ENCODE measurements at places on chromosomes 1 and 21.
A peak's percentile ranks its signal among the peaks of the same experiment; 100 is the strongest.

DNA sequence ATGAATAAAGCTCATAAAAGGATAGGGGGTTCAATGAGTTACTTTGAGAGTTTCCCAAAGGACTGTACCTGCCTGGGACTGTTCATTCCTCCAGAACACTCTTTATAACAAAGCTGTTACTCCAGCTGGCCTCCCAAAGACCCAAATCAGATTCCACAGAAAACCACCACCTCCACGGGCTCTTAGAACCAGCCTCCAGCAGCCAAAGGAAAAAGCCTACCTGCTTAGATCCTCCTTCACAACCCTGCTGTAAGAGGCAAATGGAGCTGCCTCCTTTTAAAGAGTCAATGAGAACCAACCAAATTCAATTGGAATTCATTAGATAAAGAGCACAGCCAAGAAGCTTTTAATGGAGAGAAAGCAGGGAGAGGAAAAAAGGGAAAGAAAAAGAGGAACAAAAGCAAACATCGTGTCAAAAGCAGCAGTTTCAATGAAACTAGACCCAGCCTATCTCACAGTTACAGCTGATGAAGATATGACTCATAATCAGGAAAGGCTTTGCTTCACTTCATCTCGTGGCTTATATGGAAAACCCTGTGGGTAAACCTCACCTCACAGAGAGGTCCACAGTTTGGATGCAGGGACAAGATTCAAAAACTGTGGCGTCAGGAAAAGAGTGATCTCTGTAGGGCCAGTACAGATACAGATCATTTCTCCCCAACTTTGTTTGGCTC is 27.8 kb upstream of the FMO4 start:
- DNase-seq = no peak

- DNase-seq = no peak
Measured at GRCh38 chr1:110229348-110230001, 19.4 kb downstream of the KCNC4 start.

GRCh38 chr21:35257413-35257812 is 208.3 kb upstream of the RUNX1 start:
- DNase-seq = peak; percentile 68

DNA sequence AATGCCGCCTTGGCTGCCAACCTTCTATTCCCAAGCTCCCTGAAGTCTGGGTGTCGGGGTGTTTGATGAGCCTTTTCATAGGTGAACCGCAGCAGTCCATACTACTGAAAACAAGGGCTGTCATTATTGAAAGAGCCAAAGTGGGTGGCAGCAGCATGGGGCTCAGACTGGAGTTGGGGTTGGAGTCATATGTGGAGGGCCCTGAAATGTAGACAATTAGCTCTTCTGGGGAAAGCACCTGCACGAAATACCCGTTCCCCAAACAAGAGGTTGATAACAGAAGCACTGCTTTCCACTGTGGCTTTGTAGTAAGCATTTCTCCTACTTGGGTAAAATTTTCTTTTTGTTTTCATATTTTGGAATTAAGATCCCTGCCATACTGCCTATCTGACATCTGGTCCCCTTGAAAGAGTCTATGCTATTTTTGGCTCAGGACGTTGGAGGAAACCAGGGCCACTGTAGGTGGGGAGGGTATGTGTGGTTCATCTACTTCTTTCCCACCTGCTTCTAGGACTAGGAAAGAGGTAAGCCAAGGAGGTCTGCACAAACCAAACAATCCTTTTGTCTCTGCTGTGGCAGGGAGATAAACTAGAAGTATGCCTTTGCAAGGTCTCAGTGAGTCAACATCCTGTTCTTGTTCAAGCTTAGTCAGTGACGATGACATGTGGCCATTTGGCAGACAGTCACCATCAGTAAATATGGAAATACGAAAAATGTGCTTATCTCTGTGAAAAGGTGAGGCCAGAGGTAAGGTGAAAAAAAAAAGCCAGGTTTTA is 197.0 kb upstream of the UBE2U start:
- peak; percentile 19 for DNase-seq

DNA sequence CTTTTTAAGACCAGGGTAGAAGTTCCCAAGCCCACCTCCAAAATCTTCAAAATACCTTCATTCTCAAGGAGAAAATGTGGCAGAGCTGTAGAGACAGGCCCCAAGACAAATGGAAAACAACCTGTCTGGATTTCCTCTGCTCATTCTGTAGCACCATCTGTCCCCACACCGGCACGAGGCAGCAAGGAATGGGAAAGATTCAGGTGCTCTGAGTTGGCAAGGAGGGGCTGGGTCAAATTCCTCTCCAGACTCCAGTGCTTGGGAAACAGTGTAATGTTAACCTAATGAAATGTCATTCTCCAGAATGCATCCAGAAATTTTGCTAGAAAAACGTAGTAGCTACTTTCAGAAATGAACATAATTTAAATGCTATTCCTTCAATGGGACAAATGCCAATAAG is 9.3 kb downstream of the PABPC4 start:
- no peak for DNase-seq

GRCh38 chr1:52725903-52726264 is 369 bp upstream of the ZYG11B start:
- no peak for DNase-seq

- peak; percentile 24 for DNase-seq
Measured at GRCh38 chr21:31180256-31181081, 142.2 kb upstream of the KRTAP19-8 start.

- no peak for DNase-seq
Measured at GRCh38 chr1:204087181-204087892, 14.4 kb downstream of the SOX13 start.

DNA sequence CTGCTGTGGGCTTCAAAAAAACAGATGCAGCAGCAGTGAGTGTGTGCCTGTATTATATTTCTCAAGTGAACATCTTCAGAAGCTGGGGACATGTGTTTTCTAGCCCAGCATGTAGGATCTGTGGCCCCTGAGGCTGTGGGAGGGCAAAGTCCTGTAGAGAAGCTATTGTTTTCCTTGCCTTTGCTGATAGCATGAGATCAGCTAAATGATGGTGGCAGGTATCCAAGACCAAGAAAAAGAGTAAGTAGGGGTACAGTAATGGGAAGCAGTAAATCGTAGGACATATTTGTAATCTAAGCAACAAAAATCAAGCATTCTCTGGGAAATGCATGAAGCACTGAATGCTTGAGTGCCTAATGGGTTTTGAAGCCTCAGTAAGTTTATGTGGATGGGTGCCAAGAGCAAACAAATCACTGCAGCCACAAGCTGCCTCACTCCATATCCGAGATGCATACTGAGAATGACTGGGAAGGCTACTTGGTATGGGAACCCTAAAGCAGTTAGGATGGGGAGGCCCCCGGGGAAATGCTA is 98.3 kb downstream of the CD58 start:
- DNase-seq = no peak
